Frontal cortex (tissue), 4 donors: ENCODE measurements at places on chromosomes 5 and 9. TPM values are rescaled to one million over a fixed set of nuclear protein-coding genes. Genes with fewer than 3 reads are reported as not detected.

DNA sequence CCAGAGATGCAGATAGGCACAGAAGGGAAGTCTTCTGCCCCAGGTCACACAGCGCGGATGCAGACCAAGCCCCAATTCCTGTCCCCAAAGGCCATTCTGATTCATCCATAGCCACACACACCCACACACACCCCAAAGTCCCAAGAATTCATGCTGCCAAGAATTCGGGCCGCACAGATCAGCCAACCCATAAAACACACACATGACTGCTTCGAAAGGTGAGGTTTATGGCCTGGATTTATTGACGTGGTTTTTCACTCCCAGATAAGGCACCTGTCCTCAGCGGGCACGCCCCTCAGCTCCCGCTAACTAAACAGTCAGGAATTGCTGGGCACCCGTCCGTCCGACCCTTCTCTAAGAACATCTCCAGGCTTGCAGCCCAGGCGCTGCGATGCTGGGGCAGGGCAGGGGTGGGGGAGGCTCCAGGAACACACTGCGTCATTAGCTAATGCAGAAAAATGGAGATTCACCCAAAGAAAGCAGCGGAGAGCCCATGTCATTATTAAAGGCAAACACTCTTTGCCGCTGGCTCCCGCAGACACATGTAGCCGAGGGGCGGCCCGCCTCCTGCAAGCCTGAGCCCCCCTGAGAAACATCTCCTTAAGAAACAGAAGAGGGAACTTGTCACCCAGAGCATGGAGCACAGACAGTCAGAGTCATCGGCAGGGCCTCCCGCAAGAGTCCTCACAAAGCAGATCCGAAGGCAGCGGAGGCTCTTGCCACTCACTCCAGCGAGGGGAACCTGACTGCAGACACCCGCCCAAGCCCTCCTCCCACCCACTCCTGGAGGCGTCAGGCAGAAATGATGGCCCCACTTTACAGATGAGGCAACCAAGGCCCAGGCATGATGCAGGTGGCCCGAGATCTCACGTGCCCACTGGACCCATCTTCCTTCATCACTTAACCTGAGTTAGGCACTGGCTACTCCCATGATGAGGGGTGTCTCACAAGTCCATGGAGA is 19.9 kb downstream of the VAV2 start:
- DNase-seq: no peak

HRH2 gene
- 3.3 TPM for total RNA-seq

DNA sequence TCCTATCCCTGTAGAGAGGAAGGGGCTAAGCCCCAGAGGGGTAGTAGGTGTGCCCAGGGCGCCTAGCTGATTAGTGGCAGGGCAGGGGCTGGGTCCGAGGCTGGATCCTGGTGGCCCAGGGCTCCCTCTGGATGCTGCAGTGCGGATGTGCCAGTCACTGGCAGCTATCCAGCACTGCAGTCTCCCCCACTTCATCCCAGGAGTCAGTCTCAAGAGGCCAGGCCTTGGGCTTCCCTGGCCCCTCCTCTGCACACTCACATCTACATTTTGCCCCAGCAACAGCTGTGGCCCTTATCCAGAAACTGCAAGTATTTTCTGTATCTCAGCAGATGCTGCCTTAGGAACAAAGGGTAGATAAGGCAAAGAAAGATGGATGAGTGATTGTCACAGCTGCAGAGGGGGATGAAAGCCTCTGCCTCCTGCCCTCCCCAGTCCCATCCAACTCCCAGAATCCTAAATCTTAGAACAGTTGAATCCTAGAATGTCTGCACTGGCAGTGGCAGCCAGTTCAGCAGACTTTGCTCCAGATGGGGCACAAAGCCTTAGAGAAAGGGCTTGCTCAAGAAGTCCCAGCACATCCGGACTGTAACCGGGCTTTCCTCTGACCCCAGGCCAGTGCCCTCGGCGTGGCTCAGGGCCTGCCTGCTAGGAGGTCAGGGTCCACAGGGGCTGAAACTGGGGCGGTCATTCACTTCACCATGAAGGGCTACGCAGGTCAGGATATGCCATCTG is 1.6 kb downstream of the ANXA6 start:
- no peak for DNase-seq

GRCh38 chr5:90000351-90000750 is 409.2 kb downstream of the CETN3 start:
- DNase-seq: no peak

GRCh38 chr9:115024925-115025535 is 92.9 kb downstream of the TNC start:
- DNase-seq: no peak

FYB1 gene
- total RNA-seq: 1.6 TPM

PCDHGB2 gene
- 6.1 TPM for total RNA-seq

EGFLAM gene
- 2.9 TPM for total RNA-seq

- no peak for DNase-seq
Observed at GRCh38 chr5:159018855-159019254, 80.9 kb downstream of the EBF1 start.

DNA sequence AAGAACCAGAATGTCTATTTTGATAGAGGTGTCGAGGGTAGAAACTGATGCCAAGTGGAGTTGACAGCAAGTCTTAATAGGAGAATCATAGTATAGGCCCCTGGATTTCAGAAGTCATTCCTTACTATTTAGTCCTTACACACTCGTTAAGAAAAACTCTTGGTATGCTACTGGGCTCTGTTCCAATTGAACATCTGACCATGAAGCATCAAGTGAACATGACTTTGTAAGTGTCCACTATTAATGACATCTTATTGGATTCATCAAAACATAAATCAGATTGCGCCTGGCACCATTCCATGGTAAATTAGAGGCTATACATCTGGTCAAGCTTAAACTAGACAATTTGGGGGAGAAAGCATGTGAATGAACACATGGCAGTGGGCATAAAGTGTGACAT is 1056.5 kb upstream of the EDIL3 start:
- DNase-seq: no peak

CCNI2 gene
- total RNA-seq: 1.6 TPM

DNA sequence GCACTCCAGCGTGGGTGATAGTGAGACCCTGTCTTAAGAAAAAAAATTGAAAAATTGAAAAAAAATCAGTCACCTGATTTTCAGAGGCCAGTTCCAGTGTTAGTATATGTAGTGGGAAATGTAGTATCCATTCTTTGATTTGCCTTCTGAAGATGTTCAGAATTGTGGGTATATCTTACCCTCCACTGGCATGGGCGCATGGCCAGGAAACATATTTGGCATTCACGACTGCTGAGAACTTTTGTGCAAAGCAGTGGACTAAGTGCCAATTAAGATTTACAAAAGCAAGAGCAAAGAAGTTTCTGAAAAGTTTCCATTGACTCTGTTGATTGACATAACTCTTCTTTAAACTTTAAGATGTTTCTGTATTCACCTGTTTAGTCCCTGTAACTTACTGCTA is 2.4 kb downstream of the CAVIN4 start:
- DNase-seq: no peak

DNA sequence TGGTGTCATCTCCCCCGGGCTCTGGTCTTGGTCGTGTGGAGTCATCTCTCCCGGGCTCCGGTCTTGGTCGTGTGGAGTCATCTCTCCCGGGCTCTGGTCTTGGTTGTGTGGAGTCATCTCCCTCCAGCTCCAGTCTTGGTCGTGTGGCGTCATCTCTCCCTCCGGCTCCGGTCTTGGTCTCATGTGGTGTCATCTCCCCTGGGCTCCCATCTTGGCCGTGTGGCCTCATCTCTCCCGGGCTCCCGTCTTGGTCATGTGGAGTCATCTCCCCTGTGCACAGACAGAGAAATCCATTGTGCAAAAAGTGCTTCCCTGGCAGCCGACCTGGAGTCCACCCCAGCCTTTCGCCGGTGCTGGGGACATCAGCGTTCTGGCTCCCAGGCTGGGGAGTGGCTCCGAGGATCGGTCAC is 91.1 kb upstream of the CACNA1B start:
- DNase-seq: no peak

FOXD4L3 gene
- total RNA-seq: not detected

DNA sequence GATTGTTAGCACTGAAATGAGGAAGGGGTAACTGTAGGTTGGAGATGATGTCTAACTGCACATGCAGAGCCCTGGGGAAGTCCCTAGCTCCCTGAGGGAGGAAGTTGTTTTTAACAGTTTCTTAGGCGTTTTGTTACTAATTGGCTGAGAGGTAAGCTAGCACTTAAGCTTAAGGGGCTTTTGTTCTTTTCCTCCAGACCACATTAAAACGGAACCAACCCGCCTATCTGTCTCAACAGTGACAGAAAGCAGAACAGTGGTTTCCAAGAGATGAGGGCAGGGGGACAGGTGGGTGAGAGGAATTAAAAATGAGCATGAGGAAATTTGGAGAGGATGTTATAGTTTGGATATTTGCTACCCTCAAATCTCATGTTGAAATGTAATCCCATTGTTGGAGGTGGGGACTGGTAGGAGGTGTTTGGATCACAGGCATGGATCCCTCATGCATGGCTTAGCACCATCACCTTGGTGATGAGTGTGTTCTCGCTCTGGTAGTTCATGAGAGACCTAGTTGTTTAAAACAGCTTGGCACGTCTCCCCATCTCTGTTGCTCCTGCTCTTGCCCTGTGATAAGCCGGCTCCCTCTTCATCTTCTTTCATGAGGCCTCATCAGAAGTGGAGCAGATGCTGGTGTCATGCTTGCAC is 38.9 kb downstream of the LYRM7 start:
- no peak for DNase-seq

- no peak for DNase-seq
Observed at GRCh38 chr5:34047143-34047542, 4.1 kb upstream of the C1QTNF3 start.

DNA sequence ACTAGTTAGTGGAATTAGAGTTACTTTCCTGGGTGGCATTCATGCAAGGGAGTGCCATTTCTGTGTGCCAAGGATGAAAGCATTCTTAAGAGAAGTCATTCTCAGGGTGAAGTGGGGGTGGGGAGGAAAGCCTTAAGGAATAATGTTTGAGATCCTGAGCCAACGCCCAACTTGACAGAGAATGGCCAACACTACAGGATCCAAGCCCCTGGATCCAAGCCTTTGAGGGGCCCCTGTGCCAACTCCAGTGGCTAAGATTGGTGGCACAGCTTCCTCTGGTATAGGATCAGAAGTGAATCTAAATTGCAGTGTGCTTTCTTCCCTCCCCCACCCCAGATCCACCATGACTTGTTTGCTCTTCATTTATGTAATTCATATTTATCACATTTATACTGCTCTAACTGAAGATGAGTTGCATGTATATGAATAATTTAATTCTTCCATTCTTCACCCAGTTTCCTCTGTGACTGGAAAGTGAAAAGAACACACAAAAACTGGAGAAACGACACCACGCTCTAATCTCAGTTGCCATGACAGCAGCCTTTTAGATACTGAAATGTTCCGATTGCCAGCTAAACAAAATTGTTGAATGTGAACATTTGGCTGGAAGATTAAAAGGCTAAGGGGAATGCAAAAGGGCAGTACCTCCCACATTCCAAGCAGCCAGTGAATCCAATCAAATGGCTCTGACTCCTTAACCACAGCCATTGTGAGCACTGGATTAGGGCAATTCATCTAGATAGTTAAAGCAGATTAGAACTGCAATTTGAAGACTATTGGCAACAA is 4.5 kb downstream of the ZNF608 start:
- no peak for DNase-seq

DNA sequence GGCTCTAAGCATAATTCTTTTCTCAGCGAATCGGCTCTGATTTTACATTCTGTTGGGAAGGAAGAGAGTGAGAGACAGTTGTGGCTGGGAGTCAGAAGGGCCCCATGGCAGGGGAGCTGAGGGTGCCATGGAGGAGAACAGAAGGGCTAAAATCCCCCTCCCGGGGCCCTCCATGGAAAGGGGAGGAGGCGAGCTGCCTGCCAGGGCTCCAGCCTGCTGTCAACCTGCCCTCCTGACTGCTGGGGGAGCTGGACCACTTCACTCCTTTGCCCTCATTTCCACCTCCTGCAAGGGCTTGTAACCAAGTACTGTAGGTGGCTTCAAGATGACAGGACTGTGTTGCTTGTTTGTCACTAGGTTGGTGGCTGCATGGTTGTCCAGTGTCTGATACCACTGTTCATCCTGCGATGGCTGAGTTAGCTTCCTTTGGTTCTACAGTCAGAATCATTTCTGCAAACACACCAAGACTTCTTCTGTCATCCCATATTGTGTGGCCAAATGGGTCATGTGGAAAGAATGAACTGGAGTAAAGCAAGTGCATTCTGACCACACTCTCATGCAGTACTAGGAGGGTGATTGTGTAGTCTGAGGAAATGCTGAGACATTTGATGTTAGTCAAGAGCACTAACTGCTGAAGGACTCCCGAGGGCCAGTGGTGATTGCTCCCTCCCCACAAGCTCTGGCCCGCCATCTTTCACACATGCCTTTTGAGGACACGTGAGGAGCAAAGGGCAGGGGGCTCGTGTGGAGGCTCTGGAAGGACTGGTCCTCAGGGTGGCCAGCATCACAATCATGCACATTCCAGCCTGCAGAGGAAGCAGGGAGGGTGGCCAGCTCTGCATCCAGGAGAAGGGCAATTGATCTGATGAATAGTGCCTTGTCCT is 307.2 kb downstream of the GADD45G start:
- DNase-seq: no peak

- DNase-seq: no peak
Observed at GRCh38 chr5:50763846-50764245, 97.4 kb downstream of the PARP8 start.

- DNase-seq: peak; percentile 7
Observed at GRCh38 chr9:117704024-117704575, at the start of gene TLR4. TSS of gene TLR4 (plus strand) at chr9:117704403. CDS start at chr9:117704473, 70 bp downstream.

ECM2 gene
- total RNA-seq: 3.3 TPM

- DNase-seq: no peak
Observed at GRCh38 chr9:79632705-79633104, 60.9 kb downstream of the TLE4 start.

DNA sequence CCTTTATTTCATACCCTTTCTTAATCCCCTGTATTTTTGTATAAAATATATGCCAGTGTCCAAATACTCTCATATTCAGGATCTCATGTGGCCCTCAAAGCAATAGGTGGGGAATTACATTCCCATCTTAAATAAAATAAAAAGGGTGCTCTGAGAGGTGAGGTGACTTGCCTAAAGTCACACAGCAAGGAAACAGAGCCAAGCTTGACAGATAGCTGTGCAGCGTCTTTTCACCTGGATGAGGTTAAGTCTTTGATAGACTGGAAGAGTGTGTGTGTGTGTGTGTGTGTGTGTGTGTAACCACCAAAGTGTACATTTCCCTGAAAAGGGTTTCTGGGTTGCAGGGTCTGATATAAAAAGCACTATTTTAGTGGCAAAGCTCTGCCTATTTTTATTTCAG is 12.4 kb downstream of the MSX2 start:
- DNase-seq: no peak

- no peak for DNase-seq
Observed at GRCh38 chr5:111070272-111071134, 1.0 kb upstream of the TSLP start.

C7 gene
- 8.2 TPM for total RNA-seq

- no peak for DNase-seq
Observed at GRCh38 chr5:123700624-123701287, 188.8 kb downstream of the CSNK1G3 start.

DNA sequence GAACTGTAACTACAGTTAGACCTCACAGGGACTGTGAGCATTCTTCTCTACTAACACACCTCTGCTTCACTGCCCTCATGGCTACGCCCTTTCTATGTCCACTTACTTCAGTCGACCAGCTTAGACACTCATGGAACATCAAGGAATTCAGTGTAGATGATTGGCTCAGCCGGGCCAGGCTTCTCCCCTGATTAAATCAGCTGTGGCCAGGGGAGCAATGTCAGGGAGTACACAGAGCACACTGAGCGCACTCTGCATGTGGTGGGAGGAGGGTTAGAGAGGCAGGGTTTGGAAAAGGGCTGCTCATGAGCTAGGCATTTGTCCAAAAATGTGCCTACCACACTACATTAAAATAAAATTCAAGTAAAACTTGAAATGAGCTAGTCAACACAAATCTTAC is 400.5 kb downstream of the ARRDC3 start:
- DNase-seq: no peak
